Activated T-cell treated with anti-CD3 and anti-CD28 coated beads, Interleukin-2, amount 50 U/mL, for 1 hour (primary cell): ENCODE measurements at places on chromosomes 6 and 20.

DNA sequence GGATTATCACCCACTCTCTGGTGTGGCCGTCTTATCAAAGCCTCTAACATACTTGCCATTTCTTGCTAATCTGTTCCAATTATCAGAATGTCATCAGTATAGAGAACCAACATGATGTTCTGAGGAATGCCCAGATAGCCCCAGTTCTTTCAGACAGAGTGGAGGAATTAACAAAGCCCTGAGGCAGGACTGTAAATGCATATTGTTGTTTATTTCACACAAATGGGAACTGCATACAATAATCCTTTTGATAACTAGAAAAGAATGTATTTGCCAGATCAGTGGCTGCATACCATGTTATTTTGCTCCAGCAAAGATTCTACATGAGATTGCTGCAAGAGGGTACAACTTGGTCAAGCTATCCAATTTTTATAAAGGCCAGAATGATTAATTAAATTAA is 112.8 kb upstream of the HEY2 start:
- no peak for DNase-seq

DNA sequence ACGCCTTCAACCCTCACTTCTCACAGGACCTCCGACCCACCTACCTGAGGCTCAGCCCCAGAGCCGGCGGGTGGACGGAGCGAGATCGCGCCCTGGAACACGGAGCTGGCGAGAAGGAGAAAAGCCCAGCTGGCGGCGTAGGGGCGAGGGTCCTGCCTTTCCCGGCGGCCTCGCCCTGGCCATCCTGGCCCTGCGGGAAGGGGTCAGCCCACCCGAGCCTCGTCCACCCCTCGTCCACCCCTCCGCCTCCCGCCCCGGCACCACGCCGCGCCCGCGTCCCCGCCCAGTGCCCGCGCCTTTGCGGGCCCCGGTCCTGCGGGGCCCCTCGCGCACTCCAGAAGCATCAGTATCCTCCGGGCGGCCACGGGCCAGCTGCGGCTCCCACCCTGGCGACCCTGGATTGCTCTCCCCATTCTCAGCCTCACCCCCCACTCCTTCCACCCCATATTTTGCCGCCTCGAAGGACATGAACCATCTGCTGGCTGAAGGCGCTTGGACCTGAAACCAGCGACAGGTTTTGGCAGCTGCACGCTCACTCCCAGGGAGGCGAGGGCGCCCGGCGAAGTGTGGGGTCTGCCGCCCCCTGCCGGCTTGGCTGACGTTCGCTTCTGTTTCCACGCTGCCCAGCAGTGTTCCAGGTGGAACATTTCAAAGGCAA is 65.1 kb downstream of the PLG start:
- DNase-seq = peak; percentile 50

GRCh38 chr6:130019326-130020072 is 1.1 kb downstream of the L3MBTL3 start:
- DNase-seq = peak; percentile 53

DNA sequence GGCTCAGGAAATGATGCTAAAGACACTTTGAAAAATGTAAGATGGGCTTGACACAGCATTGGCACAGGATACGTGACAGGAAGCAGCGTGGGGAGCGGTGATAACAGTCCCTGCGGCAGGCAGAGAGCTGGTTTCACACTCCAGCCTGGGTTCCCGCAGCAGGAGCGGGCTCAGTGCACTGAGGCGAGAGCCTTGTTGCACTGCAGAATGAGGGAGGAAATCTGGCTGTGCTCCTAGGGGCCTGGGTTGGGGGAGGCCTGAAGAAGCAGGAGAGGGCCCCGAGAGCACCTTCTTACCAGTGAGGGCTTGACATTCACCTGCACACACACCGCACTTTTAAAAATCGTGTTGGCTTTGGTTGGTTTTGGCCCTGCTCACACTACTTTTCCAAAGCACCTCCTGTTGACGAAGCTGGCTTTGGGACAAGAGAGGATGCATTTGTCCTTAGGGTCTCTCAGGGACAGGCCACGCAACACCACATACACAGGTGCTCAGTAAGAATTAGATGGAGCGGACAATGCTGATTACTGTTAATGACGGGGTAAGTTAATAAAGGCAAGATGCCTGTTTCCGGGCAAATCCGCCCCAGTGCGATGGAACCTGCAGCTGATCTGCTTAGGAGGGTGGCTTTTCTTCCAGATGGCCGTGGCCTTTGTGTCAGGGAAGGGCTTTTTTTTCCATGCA is 49.4 kb upstream of the ARMC2 start:
- DNase-seq = peak; percentile 44

- DNase-seq = no peak
Observed at GRCh38 chr20:43849496-43850186, 65.0 kb upstream of the TOX2 start.
